ENCODE measurements at places on chromosomes 7 and 10. TPM values are rescaled to one million over a fixed set of nuclear protein-coding genes. Genes with fewer than 3 reads are reported as not detected.

The FIS1 gene
- total RNA-seq: 210 TPM

The ALKBH4 gene
- total RNA-seq: 3.7 TPM

The SPDYE16 gene
- not detected for total RNA-seq

The RNF133 gene
- not detected for total RNA-seq

The CLCN1 gene
- total RNA-seq: not detected

The CALCR gene
- total RNA-seq: not detected

The CYP2C9 gene
- not detected for total RNA-seq

The FEZF1 gene
- total RNA-seq: not detected

The ARF5 gene
- total RNA-seq: 197 TPM

The GPR26 gene
- not detected for total RNA-seq

The UTF1 gene
- total RNA-seq: not detected

The LIPF gene
- 0.22 TPM for total RNA-seq

The FZD1 gene
- total RNA-seq: 7.9 TPM

The MACROH2A2 gene
- not detected for total RNA-seq

The ADGRA1 gene
- total RNA-seq: not detected

The RARRES2 gene
- not detected for total RNA-seq

The MMP21 gene
- not detected for total RNA-seq

The KLF14 gene
- total RNA-seq: not detected

The MINDY3 gene
- 22.6 TPM for total RNA-seq

The CPN1 gene
- total RNA-seq: not detected

The PPP1R17 gene
- total RNA-seq: 7.9 TPM

The SYCE1 gene
- total RNA-seq: not detected

The ATOH7 gene
- total RNA-seq: not detected

The CDNF gene
- total RNA-seq: 1.2 TPM

The INA gene
- total RNA-seq: not detected

The FXYD4 gene
- total RNA-seq: not detected

The PNLIPRP1 gene
- not detected for total RNA-seq

The AS3MT gene
- total RNA-seq: not detected

The SLC26A4 gene
- total RNA-seq: 0.19 TPM

The ANKRD61 gene
- total RNA-seq: 0.22 TPM

Data from Karpas-422 (cell line).